Fibroblast of the aortic adventitia (primary cell): ENCODE measurements at places on chromosomes 5 and 9. TPM values are rescaled to one million over a fixed set of nuclear protein-coding genes. Genes with fewer than 3 reads are reported as not detected.

Gene PRSS3
- total RNA-seq, result 5.7 and 145 TPM in 2 replicates

Gene SOHLH1
- not detected in 2 replicates for total RNA-seq

Gene POU5F2
- 1.2 and 3.1 TPM in 2 replicates for total RNA-seq

Gene PHYHD1
- 8.5 and 13.1 TPM in 2 replicates for total RNA-seq

Gene PRR7
- 2.2 and 8.8 TPM in 2 replicates for total RNA-seq

Gene C7
- 2.4 and 762 TPM in 2 replicates for total RNA-seq

Gene PCDHGB1
- total RNA-seq, result 3.1 and 4.2 TPM in 2 replicates

Gene MORN5
- total RNA-seq, result not detected in 2 replicates

Gene SPOCK1
- 174 and 196 TPM in 2 replicates for total RNA-seq

Gene SLC24A2
- total RNA-seq, result 0.16 TPM in 1 of 2 replicates, not detected in the other

Gene ADAMTS19
- total RNA-seq, result 0.09 TPM in 1 of 2 replicates, not detected in the other

Gene IL5
- not detected in 2 replicates for total RNA-seq

Gene MRPS27
- 80.6 and 83.6 TPM in 2 replicates for total RNA-seq

Gene GABRA6
- total RNA-seq, result not detected in 2 replicates
